ENCODE measurements at places on chromosomes 6 and 20. TPM values are rescaled to one million over a fixed set of nuclear protein-coding genes. Genes with fewer than 3 reads are reported as not detected.

Gene ARMH2
- not detected for total RNA-seq

Gene EYA2
- 10.7 TPM for total RNA-seq

Gene SCUBE3
- 63.6 TPM for total RNA-seq

Gene OVOL2
- not detected for total RNA-seq

Gene GSTA1
- total RNA-seq, result not detected

Gene TSPO2
- not detected for total RNA-seq

Gene SLC12A5
- 2.4 TPM for total RNA-seq

All from aorta (tissue), 5 donors.